Stimulated activated CD4-positive, alpha-beta T cell treated with anti-CD3 and anti-CD28 coated beads, Interleukin-12 subunit alpha, Interleukin-12 subunit beta, amount 100 ng/mL, for 24 hours (primary cell): ENCODE measurements at places on chromosomes 12 and 14.

DNA sequence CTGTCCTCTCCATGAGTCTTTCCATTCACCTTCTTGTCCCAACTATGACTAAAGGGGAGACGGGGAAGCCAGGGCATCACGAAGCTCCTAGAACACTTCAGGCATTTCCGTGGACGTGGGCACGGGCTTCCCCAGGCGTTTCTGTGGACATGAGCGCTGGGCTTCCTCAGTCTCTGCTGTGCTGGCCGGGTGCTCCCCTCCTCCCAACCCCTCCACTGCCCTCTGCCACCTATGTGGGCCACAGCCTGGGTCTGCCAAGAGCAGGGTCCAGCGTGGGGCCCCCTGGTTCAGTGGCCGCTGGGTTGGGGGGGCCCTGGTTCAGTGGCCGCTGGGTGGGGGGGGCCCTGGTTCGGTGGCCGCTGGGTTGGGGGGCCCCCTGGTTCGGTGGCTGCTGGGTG, 14.8 kb downstream of the HIP1R start:
- DNase-seq = no peak

DNA sequence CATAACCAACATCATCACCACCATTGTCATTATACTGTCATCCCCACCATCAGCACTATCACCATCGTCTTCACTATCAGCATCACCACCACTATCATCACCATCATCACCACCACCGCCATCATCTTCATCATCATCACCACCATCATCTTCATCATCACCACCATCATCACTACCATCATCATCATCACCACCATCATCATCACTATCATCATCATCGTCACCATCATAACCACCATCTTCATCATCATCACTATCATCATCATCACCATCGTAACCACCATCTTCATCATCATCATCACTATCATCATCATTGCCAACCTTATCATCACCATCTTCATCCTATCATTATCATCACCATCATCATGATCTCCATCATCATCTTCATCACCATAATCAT, 39.0 kb downstream of the SVOP start:
- no peak for DNase-seq

DNA sequence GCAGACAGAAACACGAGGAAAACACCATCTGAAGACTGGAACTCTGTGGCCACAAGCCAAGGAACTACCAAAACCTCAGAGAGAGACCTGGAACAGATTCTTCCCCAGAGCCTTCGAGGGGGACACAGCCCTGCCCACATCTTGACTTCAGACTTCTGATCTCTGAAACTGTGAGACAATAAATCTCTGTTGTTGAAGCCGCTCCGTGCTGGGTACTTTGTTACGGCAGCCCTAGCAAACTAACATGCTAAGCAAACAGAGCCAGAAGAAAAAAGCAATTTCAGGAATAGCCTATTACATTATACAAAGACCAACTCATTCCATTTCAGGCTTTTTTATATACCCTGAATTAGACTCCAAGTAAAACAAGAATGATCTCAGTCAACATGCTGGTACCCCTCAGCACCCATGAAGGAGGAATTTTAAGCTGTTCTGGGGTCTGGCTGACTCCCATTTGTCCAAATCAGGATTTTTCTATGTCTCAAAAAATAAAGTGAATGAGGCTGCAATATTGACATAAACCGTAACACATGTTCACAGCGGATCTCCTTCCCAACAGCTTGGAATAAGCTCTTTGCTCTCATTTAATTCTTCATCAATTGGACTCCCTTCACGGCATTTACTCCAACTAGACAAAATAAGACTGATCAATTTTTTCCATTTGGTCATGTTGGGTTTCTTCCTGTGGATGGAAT, 190.1 kb downstream of the FOXN3 start:
- no peak for DNase-seq

DNA sequence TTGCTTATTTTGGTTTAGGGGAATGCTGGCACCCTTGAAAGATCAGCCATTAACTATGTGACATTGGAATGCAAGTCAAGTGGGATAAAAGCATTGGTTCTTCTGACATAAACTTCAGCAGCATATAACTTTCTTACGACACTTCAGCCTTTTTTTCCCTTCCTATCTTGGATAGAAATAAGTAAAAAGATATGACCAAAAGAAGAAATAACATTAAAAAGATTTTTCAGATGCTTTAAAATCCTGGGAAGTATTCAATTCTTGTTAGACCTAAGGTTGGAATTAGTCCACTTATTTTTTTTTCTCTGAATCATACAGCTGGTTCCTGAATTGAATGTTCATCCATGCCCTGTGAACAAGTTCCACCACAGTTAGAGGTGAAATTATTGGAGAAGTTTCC, 85.6 kb upstream of the TSPAN8 start:
- no peak for DNase-seq

- no peak for DNase-seq
Observed at GRCh38 chr12:56248711-56249110, 9.5 kb downstream of the ANKRD52 start.

- DNase-seq = no peak
Observed at GRCh38 chr14:70086685-70087379, 101.9 kb downstream of the SLC8A3 start.
